Fibroblast of skin of right quadriceps (primary cell): ENCODE measurements at places on chromosomes 5 and 9.
A peak's percentile ranks its signal among the peaks of the same experiment; 100 is the strongest.

- DNase-seq = no peak
These were observed 18.1 kb downstream of the GCNT4 start for GRCh38 chr5:75034137-75034739.

- no peak for DNase-seq
These were observed 511 bp upstream of the WDR41 start for GRCh38 chr5:77492653-77493000.

DNA sequence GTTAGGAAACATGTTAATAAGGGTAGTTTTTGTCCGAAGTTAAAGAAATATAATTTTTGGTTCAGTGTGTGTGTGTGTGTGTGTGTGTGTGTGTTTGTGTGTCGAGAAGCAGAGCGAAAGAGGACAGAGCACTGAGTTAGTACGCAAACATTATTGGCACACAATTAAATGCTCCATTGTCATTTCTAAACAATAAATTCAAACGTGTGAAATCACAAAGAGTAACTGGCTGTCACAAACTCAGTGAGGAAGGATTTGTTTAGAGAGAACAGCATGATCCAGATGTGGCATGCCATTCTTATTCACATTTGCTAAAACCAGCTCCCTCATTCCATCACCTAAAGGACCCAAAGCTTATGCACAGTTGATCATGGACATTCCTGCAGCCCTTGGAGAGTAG lies 970.8 kb downstream of the DTWD2 start:
- no peak for DNase-seq

DNA sequence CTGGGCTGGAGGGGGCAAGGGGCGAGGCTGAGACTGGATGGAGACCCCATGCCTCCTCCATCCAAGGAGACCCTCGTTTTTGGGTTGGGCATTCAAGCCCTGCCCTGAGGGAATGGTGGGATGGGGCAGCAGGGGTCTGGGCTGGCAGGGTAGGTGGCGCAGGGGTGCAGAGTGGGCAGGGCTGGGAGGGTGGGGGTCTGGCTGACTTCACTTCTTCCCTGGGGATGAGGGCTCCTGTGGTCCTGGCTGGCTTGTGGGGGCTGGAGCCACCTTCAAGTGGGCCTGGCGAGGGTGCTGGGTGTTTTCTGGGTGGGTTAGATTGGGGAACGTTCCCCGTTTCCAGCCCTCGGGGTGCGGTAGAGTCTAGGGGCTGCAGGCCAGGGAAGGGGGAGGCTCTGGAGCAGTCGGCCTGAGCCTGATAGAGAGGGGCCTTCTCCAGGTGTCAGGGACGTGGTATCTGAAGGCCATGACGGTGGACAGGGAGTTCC lies 412 bp downstream of the LCN1 start:
- no peak for DNase-seq

GRCh38 chr5:132557478-132558172 lies 848 bp downstream of the RAD50 start:
- peak; percentile 15 for DNase-seq

GRCh38 chr9:75198436-75198835 lies 110.1 kb downstream of the OSTF1 start:
- DNase-seq = no peak

DNA sequence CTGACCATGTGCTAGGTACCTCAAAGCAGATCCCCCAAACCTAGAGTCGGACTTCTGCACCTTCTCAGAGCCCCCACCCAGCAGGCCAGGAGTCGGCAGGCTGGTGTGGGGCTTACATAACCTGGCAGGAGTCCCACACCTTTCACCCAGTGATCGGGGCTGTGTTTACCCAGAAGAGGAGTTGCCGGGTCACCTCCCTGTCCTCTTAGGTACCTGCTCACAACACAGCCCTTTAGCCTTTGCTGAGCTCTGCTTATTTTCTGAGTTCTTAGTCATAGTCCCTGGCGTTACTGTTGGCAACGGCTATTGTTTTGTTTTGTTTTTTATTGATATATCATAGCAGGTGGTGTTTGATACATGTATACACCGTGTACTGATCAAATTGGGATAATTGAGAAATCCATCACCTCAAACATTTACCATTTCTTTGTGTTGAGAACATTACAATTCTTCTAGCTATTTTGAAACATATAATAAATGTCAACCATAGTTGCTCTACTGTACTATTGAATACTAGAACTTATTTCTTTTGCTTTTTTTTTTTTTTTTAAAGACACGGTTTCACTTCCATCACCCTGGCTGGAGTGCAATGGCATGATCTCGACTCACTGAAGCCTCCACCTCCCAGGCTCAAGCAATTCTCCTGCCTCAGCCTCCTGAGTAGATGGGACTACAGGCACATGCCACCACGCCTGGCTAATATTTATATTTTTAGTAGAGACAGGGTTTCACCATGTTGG lies 10.4 kb upstream of the EEIG1 start:
- no peak for DNase-seq

GRCh38 chr9:19239955-19240354 lies 9.5 kb downstream of the DENND4C start:
- DNase-seq = peak; percentile 37

- DNase-seq = peak; percentile 61
These were observed 21.3 kb upstream of the KCNIP1 start for GRCh38 chr5:170482511-170482910.

GRCh38 chr5:120734033-120734432 lies 269.9 kb downstream of the PRR16 start:
- peak; percentile 4 for DNase-seq

DNA sequence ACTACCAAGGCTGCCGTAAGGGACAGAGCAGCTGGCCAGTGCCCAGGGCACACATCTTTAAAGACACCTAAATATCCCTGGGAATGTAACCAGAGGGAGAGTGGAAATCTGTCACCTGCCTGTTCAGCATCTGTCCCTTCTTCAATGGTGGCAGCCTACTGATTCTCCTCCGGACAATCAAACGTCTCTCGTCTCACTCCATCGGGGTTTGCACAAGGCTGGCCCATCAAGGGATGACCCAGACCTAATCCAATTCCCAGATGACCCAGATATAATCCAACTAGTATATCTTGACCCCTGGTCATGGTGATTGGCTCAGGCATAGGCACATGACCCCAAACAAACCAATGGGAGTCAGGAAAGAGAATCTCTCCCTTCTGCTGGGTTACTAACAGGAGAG lies 93.5 kb downstream of the HRH2 start:
- no peak for DNase-seq

GRCh38 chr5:150060471-150060870 lies 25.9 kb downstream of the CSF1R start:
- DNase-seq = no peak

- peak; percentile 3 for DNase-seq
These were observed 520.1 kb downstream of the CHSY3 start for GRCh38 chr5:130424341-130424740.

DNA sequence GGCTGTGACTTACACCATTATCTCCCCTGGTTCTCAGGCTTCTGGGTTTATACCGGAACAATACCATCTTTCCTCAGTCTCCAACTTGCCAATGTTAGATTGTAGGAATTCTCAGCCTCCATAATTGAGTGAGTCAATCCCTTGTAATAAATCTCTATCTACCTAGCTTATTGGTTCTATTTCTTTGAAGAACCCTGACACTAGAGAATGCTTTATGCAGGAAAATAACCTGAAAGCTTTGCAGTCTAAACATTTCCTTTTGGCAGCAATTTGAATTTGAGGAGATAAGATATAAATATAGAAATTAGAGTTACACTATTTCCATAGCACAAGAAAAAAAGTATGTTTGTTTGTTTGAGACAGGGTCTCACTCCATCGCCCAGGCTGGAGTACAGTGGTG lies 278.1 kb upstream of the CDH18 start:
- no peak for DNase-seq

DNA sequence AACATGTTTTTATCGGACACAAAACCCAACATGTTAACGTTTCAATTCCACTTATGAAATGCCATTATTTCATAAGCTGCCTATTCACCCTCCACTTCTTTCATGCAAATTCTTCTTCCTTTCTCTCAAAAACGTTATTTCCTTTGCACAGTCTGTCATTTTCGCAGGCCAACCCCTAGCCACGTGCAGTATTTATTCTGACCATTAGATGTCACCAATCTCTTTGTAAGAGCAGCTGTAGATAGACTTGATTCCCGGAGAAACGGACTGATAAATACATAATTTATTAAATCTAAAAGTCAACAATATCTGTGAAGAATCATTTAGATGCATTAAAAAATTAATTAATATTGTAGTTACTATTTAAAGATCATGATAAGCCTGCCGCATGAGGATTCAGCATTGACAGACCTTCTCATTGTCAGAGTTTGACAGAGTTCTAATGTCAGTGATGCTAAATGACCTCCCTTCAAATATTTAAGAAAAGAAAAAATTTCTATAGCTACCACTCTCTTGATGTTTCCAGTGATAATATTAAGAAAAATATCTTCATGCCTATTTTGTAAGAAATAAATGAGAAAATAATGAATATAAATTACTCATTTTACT lies 933.6 kb downstream of the CDH12 start:
- peak; percentile 45 for DNase-seq

- no peak for DNase-seq
These were observed 109.1 kb downstream of the EGFLAM start for GRCh38 chr5:38367410-38367809.

- DNase-seq = no peak
These were observed 4.0 kb upstream of the TEX48 start for GRCh38 chr9:114685951-114686350.

DNA sequence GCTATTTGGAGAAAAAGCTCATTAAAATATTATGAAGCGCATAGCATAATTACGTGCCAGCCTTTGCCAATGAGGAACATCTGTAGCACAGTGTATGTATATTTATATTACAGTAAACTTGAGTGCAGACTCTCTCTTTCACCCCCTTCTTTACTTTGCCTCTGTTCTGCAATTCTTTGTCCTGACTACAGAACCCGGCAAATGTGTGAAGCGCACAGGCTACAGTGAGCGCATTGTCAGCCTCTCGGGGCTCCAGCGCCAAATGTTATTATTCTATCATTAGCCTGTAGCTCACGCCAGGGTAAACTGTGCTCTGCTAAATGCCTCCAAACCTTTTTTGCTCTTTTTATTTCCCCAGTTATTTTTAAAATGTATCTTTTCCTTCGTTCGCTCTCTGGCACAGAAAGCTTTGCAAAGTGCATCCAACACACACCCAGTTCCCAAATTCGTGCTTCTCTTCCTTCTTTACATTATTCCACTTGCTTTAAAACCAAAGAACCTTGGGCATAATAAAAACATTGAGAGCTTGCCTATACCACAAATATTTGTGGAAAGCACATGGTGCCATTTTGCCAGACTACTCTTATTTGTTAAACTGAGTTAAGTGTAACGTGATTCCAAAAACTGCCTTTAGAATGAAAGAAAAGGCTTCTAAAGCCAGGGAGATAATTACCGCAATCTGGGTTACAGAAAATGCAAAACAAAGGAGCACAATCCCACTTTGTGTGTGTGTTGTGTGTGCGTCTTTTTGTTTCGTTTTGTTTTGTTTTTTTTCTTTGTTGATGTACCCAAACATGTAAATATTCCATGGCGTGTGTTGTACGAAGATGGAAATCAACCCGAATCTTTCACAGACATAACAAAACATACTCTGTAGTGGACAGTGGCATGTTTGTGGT lies 164.1 kb upstream of the MPDZ start:
- no peak for DNase-seq

DNA sequence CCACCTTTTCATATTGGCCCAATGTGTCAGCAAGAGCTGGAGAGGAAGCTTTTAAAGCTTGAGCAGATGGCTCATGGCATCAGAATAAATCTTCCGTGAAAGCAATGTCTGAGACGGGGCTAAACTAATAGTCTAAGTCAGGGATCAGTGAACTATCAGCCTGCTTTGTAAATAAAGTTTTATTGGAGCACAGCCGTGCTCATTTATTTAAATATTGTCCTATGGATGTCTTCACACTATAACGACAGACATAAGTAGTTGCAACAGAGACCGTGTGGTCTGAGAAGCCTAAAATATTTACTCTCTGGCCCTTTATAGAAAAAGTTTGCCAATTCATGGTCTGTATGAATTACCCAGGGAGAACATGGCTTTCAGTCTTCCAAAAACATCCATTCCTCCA lies 85.6 kb upstream of the SLC44A1 start:
- no peak for DNase-seq

GRCh38 chr9:131534721-131535237 lies 3.7 kb upstream of the UCK1 start:
- DNase-seq = no peak

DNA sequence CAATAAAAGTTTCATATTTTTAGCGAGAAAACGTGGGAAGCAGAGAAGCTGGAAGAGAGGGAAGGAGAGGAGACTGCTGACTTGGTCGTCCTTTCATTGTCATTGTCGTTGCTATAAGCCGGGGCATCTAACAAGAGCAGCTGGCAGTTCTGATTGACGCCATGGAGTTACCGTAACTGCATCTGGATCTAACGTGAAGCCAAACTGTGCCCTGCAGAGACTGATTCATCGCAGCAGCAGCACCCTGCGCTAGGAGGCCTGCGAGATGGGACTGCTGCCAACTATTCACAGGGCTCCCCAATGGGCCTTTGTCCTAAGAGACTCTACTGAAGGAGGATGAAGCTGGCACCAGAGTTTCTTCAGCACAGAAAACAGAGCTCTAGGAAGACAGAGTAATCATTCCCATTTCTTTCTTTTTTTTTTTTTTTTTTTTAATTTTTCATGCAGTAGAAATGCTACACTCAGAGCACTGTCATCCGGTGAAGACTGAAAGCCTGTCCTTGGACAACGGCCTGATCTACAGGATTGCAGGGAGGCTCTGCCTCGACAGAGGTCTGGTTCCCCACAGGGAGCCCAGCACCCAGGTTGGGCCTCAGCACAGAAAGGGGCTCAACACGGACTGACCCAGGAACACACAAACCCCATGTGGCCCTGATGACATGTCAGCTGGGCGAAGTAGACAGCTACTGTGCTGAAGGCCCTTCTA lies 47.8 kb downstream of the RETREG1 start:
- peak; percentile 13 for DNase-seq

- no peak for DNase-seq
These were observed 20.6 kb downstream of the JMY start for GRCh38 chr5:79256563-79256962.

DNA sequence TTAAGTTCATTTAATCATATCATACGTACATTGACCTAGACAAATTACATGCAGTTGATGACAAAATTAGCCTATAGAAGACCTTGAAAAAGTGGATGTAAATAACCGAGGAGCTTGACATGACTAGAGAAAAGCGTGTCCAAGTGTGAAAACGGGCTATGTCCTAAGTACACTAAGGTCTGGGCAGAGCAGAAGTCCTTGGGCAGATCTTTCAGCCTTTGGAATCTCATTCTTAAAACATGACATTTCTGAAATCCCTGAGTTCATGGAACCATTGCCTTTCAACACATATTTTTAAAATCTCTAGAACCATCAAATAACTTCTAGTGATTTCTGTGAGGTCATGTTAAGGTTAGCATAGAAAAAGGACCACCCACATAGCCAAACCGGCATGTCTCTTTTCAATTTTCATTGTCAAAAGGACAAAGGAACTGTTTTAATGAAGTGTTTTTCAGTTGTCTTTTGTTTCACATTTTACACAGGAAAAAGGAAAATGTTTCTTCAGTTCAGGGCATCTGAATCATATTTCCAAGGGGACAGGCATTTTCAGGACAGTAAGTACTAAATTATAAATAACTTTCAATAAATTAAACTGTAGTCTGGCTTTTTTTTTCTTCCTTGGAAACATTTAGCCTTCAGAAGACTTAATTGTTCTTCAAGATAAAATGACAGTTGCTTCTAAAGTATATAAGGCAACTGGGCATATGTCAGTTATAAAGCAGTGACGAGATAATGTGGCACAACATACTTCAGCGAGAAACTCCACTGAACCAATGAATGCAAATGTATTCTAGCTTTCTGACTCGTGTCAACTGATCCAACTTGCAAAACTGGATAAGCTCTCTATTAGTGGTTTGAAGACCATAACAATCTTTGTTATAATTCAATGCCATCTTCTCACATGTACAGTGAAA lies 416.8 kb downstream of the NFIB start:
- peak; percentile 18 for DNase-seq
